Peyer's patch (tissue), 4 donors: ENCODE measurements at places on chromosomes 6 and 20. TPM values are rescaled to one million over a fixed set of nuclear protein-coding genes. Genes with fewer than 3 reads are reported as not detected.
A peak's percentile ranks its signal among the peaks of the same experiment; 100 is the strongest.

DNA sequence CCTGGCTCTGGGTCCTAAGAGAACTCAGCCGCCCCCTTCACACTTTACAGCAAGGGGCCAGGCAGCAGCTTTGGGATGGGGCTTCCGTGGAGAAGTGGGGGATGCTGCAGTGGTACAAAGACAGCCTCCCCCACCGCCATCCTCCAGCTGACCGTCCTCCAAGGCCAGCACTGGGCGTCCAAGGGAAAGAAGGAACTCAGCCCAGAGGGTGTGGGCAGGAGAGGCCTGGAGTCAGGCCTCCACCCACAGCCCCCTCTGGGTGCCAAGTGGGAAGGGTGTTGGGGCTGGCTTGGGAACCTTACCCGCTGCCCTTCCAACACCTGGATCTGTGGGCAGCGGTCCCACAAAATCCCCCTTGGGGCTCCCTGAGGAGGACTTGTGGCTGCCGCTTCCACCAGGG is 13.1 kb downstream of the STMN3 start:
- DNase-seq: peak; percentile 54

The DEFB118 gene
- not detected for total RNA-seq

- no peak for DNase-seq
Measured at GRCh38 chr6:149043476-149044130, 273.9 kb upstream of the TAB2 start.

The KIF16B gene
- total RNA-seq: 72.0 TPM

GRCh38 chr6:2469428-2469827 is 224.0 kb upstream of the GMDS start:
- DNase-seq: no peak

- DNase-seq: no peak
Measured at GRCh38 chr6:140857739-140858380, 1274.9 kb upstream of the GJE1 start.

- no peak for DNase-seq
Measured at GRCh38 chr6:142266060-142266459, 35.7 kb upstream of the ADGRG6 start.

- no peak for DNase-seq
Measured at GRCh38 chr6:43945768-43946080, 175.7 kb downstream of the VEGFA start.

The MDFI gene
- 2.6 TPM for total RNA-seq

The DNAAF9 gene
- 12.1 TPM for total RNA-seq

DNA sequence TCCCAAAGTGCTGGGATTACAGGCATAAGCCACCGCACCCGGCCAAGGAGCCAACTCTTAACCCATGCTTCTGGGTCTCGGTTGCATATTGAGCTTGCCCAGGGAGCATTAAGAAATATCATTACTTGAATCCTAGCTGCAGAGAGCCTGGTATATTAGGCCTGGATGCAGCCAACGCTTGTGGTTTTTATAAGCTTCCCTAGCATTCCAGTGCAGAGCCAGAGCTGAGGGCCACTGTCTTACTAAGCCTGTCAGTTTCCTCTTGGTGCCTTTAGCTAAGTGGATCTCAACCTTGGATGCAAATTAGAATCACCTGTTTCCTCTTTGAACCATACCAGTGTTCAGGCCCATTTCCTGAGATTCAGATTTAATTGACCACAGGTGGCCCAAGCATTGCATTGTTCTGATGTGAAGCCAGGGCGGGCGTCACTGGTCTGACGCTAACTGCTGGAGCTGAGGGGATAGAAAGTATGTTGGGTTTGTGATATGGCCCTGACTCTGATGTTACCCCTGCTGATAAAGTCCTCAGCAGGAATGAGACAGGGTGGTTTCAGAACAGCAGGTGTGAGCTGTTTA is 76.3 kb downstream of the BTBD3 start:
- DNase-seq: no peak

GRCh38 chr20:51752343-51752951 is 15.7 kb downstream of the ATP9A start:
- no peak for DNase-seq

GRCh38 chr20:49850463-49851230 is 38.0 kb downstream of the SLC9A8 start:
- DNase-seq: no peak

GRCh38 chr6:31521835-31522234 is 6.9 kb upstream of the MCCD1 start:
- DNase-seq: no peak

The THBS2 gene
- total RNA-seq: 5.4 TPM

DNA sequence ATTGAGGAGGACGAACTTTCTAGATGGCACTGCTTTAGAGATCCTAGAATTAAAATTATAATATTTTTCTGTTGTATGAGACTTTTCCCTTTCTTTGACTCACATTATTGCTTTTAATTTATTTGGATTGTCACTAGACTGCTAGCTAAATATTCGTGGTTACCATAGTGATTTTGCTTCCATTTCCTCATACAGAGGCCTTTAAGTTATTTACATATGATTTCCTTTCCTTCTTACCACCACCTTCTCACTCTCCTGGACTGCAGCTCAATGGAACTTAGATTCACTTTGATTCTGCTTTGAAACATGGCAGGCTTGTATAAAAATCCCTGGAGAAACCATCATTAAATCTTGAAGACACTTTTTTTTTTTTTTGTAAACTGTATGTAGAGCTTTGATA is 222.9 kb downstream of the LAMA2 start:
- DNase-seq: no peak

DNA sequence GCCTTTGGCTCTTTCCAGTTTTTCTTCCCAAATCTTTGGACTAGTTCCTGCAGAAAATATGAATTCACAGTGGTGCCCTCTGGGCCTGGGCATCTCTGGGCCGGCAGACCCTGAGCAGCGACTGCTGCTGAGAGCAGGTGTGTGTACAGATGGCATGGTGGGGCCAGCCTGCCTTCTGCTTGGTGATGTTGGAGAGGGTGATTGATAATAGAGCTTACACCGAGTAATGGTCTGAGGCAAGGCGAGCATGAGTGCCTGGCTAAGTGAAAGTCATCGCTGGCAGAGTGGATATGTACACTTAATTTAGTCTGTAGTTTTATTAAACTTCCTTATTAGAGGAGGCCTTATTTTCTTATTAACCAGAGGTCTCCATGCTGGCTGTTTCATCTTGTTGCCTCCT is 156.9 kb downstream of the CDKAL1 start:
- DNase-seq: no peak

DNA sequence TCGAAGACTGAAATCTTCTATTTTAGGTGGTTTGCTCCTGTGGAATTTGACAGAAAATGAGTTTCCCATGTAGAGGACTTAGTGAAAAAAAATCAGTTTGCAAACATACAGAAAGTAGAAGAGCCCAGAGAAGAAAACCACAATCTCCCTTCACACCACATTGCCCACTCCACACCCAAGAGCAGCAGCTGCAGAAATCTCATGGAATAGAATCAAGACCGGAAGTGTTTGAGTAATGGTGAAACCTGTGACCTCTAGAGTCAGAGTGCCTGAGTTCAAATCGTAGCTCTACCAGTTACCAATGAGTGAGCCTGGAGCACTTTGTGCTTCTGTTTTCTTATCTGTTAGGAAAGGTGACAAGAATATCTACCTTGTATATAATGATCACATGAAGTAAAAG is 4.6 kb downstream of the SIRPG start:
- no peak for DNase-seq

DNA sequence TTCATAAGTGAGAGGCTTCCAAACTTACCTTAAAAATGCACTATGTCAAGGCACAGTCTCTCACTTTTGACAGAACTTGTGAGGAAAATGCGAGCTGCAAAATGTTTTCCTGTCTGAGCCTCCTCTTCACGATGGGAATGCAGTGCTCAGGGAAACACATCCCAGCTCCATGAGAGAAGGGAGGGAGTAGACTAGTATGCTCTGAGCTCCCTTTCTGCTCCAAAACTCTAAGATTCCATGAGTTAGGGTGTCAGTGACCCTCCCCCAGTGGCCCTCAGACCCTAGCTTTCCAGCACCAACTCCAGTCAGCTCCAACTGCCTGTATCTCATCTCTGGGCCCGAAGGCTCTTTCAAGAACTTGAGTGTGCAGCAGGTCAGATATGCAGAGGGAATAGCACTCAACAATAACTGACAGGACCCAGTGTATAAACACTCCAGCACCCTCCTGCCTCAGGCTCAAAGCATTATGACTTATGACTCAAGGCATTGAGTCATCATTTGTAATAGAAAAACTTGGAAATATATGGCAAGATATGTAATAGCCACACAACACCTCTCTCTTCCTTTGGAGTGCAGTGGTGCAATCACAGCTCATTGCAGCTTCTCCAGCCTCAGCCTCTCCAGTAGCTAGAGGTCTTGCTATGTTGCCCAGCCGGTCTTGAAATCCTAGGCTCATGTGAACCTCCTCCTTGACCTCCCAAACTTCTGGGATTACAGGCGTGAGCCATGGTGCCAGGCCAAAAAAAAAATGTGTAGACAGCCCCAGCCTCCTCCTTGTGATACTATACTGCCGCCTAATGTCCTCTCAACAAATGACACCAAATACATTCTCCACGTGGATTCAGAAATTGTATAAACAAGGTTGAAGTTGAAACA is 16.7 kb upstream of the ENTPD6 start:
- DNase-seq: no peak

DNA sequence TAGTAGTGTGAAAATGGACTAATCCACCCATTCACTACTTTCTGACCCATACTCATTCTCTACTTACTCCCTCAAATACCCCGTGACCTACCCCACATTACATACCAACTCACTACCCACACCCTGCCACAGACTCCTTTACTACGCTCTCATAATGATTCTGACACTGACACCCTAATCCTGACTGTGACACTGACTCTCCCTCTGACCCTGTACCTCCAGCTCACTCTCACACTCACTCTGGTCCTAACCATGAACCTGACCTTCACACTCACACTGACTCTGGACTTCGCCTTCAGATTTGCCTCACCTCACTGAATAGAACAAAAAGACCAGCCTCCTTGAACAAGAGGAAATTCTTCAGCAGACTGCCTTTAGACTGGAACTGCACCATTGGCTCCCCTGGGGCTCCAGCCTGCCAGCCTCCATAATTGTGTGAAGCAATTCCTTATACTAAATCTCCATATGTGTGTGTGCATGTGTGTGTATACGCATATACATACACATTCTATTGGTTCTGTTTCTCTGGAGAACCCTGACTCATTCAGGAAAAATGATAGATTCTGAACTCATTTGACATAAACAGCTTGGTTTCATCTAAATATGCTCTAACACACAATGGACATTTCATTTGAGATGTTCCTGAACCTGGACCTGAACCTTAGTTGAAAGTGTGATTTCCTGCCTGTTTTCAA is 10.5 kb upstream of the ZNF343 start:
- DNase-seq: no peak

GRCh38 chr20:60424267-60424902 is 466.2 kb downstream of the CDH26 start:
- no peak for DNase-seq

GRCh38 chr20:44104798-44105517 is 82.0 kb downstream of the JPH2 start:
- no peak for DNase-seq

The CTSZ gene
- 310 TPM for total RNA-seq

GRCh38 chr6:98657764-98658163 is 176.6 kb upstream of the POU3F2 start:
- DNase-seq: no peak

GRCh38 chr6:149933461-149933860 is 8.4 kb upstream of the ULBP2 start:
- no peak for DNase-seq

The RHAG gene
- total RNA-seq: not detected

DNA sequence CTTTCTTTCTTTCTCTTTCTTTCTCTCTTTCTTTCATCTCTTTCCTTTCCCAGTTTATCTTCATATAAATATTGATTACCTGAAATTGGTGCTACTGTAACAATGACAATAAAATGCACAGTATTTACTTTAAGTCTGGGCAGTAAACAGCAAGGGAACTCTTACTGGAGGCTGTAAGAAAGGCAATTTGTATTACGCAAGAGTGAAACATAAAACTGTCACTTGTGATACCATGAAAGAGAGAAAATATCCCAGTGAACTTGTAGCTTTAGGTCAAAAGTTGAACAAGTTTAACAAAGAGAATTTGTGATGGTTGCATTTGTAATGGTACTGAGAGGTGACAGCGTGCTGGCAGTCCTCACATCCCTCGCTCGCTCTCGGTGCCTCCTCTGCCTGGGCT is 80.0 kb downstream of the EYS start:
- no peak for DNase-seq

DNA sequence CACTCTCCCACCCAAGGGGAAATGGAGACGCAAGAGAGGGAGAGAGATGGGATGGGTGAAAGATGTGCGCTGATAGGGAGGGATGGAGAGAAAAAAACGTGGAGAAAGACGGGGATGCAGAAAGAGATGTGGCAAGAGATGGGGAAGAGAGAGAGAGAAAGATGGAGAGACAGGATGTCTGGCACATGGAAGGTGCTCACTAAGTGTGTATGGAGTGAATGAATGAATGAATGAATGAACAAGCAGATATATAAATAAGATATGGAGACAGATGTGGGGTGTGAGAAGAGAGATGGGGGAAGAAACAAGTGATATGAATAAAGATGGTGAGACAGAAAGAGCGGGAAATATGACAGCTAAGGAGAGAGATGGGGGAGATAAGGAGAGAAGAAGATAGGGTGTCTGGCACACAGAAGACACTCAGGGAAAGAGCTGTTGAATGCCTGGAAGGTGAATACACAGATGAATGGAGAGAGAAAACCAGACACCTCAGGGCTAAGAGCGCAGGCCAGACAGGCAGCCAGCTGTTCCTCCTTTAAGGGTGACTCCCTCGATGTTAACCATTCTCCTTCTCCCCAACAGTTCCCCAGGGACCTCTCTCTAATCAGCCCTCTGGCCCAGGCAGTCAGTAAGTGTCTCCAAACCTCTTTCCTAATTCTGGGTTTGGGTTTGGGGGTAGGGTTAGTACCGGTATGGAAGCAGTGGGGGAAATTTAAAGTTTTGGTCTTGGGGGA is 754 bp downstream of the TNF start:
- DNase-seq: no peak

The TREM1 gene
- not detected for total RNA-seq

- no peak for DNase-seq
Measured at GRCh38 chr6:137813308-137813970, 53.6 kb upstream of the TNFAIP3 start.

DNA sequence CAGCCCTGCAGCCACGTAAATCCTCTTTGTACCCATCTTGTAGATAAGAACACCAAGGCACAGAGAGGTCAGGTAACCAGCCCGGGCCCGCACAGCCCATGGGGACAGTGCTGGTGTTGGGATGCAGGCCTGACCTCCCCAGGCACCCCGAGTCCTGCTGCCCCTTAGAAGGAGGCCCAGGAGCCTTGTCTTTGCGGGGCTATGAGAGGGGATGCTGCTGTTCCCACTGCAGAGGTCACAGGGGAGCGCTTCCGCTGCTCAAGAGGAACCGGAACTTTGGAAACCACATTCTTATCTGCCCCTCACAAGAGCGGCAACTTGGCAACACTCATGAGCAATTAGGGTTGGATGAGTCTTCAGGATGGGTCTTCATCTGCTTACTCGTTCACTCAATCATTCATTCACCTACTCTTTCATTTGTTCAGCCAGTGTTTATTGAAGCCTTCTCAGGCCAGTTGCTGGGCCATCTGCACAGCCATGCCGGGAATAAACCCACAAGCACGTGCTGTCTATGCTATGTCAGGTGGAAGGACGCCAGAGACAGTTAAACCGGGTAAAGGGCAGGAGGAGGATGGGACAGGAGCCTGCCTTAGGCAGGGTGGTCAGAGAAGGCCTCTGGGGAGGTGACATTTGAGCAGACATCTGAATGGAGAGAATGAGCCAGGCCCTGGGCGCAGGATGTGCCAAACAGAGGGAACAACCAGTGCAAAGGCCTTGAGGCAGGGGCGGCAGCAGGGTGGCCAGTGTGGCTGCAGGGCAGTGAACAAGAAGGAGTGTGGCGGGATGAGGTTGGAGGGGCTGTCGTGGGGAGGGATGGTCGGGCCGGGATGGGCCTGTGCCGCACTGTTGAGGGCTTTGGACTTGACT is 60.8 kb downstream of the RBM38 start:
- DNase-seq: no peak

The LTA gene
- not detected for total RNA-seq
